ENCODE measurements at places on chromosomes 1 and 21. TPM values are rescaled to one million over a fixed set of nuclear protein-coding genes. Genes with fewer than 3 reads are reported as not detected.
A peak's percentile ranks its signal among the peaks of the same experiment; 100 is the strongest.

The FGGY gene
- 8.3 TPM for total RNA-seq

The PBX1 gene
- total RNA-seq: 24.1 TPM

GRCh38 chr1:43881415-43881814 lies 52.2 kb upstream of the ARTN start:
- no peak for DNase-seq

- no peak for DNase-seq
Measured at GRCh38 chr1:204834752-204835151, 35.9 kb upstream of the NFASC start.

DNA sequence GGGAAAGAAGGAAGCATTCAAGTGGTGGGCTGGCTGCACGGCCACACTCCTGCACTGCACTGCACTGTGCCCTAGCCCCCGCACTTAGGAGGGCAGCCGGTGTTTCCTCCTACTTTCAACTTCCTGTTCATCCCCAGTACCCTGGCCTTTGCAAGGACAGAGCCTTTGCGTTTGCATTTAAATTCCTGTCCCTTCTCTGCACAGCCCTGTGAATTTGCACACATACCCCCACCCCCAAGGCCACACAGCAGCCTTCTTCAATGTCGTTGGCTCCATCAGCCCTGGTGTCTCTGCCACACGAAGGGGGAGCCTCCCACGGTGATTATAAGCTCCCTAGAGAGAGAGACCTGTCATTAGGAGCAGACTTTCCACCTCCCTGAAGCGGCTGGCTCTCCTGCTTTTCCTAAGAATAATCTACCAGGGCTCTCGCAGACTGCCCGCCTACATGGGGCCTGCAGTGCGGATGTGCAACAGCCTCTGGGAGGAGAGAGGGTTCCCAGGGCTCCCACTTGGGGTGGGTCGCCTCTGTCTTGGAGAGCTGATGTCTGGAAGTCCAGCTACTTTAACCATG lies 13.2 kb upstream of the SLC45A3 start:
- no peak for DNase-seq

GRCh38 chr1:115545791-115546733 lies 95.7 kb upstream of the VANGL1 start:
- DNase-seq: peak; percentile 56

DNA sequence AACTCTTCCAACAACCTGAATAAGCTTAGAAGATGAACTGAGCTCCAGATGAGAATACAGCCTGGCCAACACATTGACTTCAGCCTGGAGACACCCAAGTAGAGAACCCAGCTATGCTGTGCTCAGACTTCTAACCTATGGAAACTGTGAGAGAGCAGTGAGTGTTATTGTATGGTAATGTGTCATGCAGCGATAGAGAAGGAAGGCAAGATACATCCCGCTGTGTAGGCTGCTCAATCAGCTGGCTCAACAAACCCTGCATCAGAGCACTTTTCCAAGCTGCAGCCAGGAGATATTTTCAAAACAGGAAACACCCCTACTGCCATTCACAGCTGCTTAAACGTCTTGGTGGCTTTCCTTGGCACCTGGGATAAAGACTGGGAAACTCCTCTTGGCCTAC lies 321.3 kb downstream of the SIPA1L2 start:
- peak; percentile 61 for DNase-seq

DNA sequence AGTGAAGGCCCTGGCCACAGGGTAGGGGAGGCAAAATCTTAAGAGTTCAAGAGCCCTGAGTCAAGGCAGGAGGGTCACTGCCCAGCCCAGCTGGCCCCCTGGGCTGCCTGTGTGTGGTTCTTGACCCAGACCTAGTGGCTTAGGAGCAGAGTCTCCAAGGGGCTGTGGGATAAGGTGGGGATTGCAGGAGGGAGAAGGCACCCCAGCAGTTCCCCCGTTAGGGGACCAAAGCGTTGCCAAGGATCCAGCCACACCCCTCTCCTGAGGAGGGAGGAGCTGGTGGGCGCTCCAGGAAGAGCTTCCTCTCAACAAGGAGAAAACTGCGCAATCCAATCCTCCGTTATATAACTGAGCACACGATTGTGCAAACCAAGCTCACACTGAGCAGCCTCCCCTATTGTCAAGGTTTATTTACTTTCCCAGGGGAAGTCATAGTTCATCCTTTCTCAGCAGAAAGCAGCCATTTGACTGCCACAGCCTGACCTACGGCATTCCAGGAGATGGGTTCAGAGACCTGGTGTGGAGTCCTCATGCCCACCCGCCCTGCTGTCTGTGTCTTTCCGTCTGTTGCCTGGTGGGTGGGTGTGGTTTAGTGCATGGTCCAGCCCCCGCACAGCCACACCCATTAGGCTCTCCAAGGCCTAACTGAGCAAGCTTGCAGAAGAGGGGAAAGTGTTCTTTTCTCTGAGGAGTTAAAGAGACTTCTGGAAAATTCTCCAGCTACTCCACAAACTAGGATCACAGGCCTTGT lies 3.5 kb downstream of the EPHX1 start:
- DNase-seq: peak; percentile 25
